ENCODE measurements at places on chromosomes 1 and 21.

DNA sequence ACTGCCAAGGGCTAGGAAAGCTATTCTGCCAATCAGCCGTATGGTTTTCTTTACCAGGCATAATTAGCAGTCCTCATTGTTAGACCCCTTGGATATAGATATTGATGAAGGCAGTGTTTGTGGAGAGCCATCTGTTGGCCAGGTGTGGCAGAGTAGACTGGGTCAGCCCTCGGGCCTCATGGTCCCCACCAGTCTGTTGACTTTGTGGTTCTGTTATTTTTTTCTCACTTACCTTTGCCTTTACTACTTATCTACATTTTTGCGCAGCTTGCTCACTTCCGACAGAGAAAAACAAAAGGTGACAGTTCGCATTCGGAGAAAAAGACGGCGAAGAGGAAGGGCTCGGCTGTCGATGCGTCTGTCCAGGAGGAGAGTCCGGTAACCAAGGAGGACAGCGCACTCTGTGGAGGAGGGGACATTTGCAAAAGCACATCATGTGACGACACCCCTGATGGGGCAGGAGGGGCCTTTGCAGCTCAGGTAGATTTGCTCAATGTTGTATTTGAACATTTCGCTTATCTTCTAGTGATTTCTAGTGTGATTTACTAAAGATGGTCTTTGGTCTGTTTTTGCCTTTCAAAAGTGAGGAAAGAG is 2.3 kb downstream of the PCNT start:
- DNase-seq = no peak

DNA sequence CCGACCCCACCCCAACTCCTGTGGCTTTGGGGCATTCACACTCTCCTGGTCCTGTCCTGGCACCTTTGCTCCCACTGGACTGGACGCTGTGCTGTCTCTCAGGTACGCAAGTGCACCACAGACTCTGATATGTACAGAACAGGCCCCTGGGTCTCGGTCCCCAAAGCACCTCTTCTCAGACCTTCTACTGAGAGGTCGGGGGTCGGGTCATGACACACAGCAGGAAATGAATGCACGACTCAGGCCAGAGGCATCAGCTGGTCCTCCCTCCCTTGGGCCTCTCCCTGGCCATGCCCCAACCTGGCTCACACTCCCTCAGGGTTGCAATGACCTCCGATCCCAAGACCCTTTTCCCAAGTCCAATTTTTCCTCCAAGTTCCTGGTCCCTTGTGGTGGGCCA is 1.8 kb upstream of the KRTAP10-12 start:
- DNase-seq = no peak

- no peak for DNase-seq
Measured at GRCh38 chr1:17544776-17545350, 5.4 kb downstream of the ARHGEF10L start.

DNA sequence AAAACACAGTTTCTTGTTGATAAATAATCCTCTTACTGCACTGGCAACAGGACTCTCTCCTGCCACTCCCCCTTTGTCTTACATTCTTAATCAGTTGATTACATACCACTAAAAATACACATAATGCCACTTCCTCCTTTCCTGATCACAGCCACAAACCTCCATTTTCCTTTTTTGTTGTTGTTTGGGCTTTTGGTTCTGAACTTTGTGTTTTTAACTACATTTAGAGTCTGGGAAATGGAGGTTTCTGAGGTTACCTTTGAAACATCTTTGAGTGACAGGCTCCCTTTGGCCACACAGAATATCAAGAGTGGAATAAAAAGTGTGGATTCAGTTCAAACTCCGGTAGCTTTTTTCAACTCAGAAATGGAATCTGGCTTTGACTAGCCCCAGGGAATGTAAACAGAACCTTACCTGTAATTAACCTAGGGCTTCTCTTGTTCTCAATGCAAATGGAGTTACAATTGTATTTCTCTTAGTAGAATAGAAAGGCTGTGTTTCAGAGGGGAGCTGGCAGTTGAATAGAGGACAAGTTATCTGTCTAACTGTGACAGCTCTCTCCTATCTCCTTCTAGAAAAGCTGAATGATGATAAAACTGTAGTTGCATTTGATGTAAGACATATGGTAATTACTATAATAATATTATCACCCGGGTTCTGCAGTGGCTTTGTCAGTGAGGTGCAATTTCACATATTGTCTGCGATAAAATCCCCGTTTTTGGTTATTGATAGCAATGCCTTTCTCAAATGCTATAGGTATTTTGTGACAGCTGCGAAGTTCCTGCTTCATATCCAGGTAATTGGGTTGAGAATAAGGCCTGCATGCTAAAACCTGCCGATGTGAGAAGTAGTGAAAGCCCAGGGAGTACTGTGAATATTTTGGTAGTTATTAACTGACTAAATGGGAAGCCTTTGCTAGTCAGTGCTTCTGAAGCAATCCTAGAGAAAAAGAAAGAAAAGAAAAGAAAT is 66.9 kb downstream of the ST6GALNAC5 start:
- no peak for DNase-seq

DNA sequence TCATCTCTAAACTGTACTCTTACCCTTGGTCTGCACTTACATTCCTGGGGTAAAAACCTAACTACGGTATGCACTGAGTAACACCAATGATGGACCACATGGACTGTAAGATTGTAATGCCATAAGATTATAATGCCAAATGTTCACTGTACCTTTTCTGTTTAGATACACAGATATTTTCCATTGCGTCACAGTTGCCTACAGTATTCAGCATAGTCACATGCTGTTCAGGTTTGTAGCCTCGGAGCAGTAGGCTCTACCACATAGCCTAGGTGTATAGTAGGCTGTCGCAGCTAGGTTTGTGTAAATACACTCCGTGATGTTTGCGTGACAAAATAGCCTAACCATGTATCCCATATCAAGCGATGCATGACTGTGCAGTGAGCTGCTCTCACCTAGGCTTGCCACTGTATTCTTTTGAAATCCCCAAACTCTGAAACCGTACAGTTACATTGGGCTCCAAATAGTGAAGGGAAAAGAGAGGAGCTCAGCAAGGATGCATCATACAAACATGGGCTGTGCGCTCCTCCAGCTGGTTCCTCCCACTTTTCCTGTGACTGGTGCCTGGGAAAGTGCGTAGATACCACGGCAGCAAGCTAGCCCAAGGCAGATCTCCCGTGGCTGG is 35.2 kb downstream of the CFAP57 start:
- no peak for DNase-seq

All from CD4-positive, alpha-beta T cell treated with Interleukin-15 for 4 hours (primary cell).